Activated CD4-positive, alpha-beta memory T cell treated with anti-CD3 and anti-CD28 coated beads, Interleukin-2, amount 10 ng/mL, durations not matched to agents 7 days and 5 days (primary cell): ENCODE measurements at places on chromosomes 2 and 18. TPM values are rescaled to one million over a fixed set of nuclear protein-coding genes. Genes with fewer than 3 reads are reported as not detected.

GRCh38 chr2:143522699-143523098 lies 393.5 kb downstream of the ARHGAP15 start:
- no peak for DNase-seq

DNA sequence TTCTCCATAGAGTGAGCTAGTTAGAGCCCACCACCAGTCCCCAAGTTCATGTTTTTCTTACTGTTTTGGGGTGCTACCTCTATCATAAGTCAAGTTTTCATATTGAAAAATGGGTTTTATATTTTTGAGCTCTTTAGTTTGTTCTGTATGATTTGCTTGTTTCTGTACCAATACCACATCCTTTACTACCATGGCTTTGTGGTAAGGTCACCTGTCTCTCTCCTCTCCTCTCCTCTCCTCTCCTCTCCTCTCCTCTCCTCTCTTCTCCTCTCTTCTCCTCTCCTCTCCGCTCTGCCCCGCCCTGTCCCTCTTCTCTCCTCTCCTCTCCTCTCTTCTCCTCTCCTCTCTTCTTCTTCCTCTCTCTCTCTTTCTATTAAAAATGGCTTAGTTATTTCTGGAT lies 22.1 kb upstream of the LBH start:
- DNase-seq: no peak

- DNase-seq: no peak
These were observed 284.6 kb downstream of the DPP10 start for GRCh38 chr2:114727012-114727411.

Gene KIF3C
- total RNA-seq: 10.7 TPM
